Amygdala (tissue), 56 donors: ENCODE measurements at places on chromosomes 7 and 10.

GRCh38 chr7:116562529-116563121, 37.8 kb downstream of the CAV1 start:
- DNase-seq: no peak

DNA sequence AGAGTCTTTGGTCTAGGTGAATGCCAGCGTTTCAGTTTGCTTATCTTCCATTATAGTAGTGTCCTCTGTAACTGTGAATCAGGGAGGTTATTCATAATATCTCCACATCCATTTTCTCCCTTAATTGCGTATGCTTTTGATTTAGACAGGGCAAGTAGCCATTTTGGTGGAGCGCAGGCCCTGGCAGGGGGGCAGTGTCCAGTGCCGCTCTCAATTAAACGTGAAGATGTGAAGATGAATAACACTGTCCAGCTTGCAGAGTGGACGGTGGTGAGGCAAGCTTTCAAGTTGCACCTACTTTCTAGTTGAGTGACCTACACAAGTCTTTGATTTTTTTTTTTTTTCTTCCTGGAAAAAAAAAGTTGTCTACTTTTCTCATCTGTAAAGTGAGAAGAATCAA, 4.5 kb downstream of the TSPAN14 start:
- DNase-seq: no peak

DNA sequence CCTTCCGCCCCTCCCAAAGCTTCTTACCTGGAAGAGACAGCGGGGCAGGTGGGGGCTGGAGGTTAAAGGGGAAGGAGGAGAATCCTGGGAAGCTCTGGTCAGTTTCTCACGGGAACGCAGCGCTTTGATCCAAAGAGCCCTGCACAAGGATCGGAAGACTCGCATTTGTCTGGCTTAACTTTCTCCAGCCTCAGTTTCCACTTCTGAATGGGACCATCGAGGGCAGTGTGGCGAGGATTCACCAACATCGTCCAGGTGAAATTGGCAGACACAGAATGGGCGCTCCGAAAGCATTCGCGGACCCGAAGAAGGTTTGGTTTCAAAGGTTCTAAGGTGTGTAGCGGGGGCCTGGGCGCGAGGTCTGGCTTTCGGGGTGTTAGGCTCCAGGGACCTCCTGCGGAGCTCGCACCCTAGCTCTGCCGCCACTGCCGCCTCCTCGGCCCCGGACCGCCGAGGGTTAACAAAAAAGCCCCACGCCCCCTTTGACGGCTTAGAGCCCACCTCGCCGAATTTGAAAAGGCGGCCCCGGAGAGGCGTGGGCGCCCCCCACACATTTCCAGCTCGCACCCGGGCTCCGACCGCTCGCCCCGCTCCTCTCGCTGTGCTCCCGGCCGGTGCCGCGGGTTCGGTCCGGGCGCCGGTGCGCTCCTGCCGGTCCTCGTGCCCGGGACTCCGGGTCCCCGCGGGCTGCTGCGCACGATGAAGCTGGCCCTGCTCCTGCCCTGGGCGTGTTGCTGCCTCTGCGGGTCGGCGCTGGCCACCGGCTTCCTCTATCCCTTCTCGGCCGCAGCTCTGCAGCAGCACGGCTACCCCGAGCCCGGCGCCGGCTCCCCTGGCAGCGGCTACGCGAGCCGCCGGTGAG, at the start of gene COL26A1:
Gene COL26A1, plus strand, starts transcription at position 542 of the 862 bp plus-strand sequence. Its CDS starts 158 bp downstream, at position 700.
- DNase-seq: peak; percentile 2

- DNase-seq: no peak
Measured at GRCh38 chr7:66528652-66529051, 100.0 kb upstream of the KCTD7 start.

GRCh38 chr10:86357676-86358075, 8.9 kb downstream of the GRID1 start:
- no peak for DNase-seq

DNA sequence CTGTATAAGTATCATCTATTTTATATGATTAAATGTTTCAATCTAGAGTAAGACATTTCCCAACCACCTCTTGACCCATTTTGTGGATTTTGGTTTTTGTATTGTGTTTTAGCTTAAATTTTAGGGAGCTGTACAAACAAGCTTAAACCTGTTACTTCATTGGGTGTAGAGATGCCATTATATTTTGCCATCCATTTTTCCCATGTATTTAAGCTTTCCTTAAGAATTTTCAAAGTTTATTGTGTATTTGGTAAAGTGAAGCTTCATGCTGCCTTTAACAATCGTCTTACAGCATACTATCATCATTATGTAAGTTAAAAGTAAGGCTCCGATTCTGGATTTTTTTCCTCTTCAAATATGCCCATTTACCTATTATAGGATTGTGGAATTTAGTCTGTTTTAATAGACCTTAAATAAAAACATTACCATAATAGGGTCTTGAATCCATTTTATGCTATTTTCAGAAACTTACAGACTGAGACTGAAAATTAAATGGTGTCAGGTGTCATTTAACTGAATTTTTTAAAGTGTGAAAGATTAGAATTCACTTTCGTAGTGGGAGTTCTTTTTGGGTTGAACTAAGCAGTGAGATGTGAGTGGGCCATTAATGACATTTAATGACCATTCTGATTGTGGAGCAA, 2.2 kb downstream of the KMT2E start:
- DNase-seq: no peak

GRCh38 chr10:127834791-127835190, 58.0 kb downstream of the CLRN3 start:
- no peak for DNase-seq

GRCh38 chr7:77752016-77752415, 46.2 kb downstream of the TMEM60 start:
- no peak for DNase-seq

- DNase-seq: no peak
Measured at GRCh38 chr10:47294501-47294900, 5.5 kb upstream of the GDF10 start.

DNA sequence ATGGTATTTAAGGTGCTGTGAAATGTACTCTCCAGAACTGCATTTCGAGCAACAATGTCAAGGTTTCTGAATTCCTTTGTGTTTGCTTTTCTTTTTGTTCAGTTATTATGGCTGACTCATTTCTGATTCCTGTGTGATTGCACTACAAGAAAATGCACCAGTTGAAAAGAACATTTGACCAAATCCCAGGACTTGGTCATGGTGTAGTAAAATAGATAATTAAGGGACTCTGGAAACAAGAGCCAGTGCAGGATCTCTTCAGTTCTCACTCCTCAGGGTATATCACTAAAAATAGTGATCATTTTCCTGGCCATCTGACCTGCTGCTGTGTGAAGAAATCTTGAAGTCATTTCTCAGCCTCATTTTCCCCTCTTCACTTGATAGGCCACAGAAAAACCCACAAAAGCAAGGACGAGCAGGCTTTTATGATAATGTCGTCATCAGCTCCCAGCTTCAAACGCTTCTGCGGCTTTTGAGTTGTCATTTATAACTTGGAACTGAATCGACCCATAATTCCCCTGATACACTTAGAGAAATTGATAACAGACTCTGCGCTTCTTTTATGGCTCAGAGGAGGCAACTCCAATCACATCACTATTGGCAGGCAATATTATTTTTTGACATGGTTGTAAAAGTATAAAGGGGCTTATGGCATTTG, 274.7 kb downstream of the HDAC9 start:
- no peak for DNase-seq

DNA sequence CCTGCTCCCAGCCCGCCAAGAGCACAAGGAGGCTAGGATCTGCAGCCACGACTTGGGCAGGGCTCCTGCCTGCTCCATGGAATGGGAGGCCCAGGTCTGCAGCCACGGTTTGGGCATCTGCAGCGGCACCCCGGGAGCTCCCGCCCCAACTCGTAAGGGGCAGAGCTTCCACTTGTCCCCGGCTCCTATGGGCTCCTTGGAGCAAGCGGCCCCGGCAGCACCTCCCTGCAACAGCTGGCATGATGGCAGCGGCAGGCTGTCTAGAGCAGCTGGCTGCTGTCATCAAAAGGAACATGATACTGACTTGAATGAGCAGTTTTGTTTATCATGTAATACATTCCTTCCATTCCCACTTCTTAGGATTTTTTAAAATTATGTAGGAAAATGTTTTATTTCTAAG, 684.0 kb upstream of the FOXK1 start:
- no peak for DNase-seq

- DNase-seq: peak; percentile 0
Measured at GRCh38 chr7:81447351-81447952, 322.4 kb downstream of the HGF start.

DNA sequence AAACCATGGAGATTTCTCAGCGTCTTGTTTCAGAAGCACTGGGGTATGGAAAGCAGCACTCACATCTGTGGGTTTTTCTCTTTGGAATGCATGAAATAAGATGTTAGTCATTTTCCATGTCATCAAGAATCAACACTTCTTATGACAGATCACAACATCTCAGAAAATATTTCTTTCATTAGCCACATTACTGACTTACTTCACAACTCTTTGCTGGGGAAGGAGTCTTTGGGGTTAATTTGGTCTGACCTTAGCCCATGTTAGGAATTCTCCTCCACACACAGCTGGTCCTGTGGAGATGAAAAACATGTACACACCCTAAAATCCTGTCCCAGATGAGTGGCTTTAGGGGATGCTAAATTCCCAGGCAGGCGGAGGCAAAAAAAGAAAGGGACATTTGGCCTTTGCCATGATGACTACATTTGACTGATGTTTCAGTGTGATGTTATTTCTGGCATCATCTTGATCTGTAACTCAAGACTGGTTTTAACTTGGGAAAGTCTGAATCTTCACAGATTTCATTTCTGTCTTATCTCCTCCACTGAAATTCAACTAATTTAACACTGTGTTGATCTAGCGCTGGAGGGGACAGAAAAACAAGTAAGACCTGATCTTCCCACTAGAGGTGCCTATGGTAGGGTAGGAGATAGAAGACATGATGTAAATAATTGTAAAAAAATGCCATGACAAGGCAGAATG, 363.2 kb downstream of the PRPF18 start:
- no peak for DNase-seq

- no peak for DNase-seq
Measured at GRCh38 chr10:94334857-94335256, 27.9 kb downstream of the NOC3L start.

- DNase-seq: no peak
Measured at GRCh38 chr7:49037346-49038210, 113.2 kb downstream of the CDC14C start.

DNA sequence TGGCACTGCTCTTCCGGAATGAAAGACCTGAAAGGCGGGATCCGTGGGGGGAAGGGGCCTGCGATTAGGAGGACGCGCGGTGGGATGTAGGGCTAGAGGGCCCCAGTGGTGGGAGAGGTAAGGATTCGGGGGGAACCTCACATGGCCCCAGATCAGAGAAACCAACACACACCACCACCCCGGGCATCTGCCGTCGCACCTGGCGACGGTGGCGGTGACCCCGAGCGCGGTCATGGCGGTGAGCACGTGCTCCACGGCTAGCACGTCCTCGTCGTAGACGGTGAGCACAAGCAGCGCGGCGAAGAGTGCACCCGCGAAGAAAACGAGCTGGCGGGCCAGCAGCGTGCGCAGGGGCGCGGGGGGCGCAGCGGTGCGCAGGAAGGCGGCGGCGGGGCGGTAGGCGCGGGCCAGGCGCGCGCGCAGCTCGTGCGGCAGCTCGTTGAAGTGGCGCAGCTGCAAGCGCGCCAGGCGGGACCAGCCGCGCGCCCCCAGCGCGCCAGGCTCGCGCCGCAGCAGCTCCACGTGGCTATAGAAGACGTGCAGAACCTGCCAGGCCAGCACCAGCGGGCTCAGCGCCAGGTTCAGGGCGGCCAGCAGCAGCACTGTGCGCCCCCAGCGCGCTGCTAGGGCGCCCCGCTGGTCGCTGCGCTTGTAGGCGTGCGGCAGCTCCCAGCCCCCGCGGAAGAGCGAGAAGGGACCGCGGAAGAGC, 5.7 kb downstream of the ATG9B start:
- DNase-seq: no peak

- DNase-seq: no peak
Measured at GRCh38 chr7:95636140-95636940, 40.0 kb upstream of the PDK4 start.

- no peak for DNase-seq
Measured at GRCh38 chr7:74334030-74334429, 44.8 kb downstream of the CLIP2 start.

DNA sequence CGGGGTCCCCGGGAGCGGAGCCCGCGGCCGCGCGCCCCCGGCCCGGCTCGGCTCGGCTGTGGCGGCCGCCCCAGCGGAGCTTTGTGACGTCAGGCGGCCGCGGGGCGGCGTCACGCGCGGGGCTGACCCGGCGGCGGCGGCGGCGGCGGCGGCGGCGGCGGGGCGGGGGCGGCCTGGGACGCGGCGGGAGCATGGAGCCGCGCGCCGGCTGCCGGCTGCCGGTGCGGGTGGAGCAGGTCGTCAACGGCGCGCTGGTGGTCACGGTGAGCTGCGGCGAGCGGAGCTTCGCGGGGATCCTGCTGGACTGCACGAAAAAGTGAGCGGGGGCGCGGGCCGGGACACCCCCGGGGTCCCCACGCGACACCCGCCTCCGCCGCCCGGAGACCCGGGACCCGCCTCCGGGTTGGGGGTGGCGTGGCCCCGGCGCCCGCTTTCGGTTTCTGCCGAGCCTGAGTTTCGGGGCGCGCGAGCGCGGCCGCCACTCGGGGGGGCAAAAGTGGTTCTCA, at the start of gene PWWP2B:
Gene PWWP2B, plus strand, starts transcription at position 165 of the 506 bp plus-strand sequence. Its CDS starts 27 bp downstream, at position 192.
- no peak for DNase-seq

- no peak for DNase-seq
Measured at GRCh38 chr10:6069081-6069931, 7.1 kb upstream of the IL2RA start.

DNA sequence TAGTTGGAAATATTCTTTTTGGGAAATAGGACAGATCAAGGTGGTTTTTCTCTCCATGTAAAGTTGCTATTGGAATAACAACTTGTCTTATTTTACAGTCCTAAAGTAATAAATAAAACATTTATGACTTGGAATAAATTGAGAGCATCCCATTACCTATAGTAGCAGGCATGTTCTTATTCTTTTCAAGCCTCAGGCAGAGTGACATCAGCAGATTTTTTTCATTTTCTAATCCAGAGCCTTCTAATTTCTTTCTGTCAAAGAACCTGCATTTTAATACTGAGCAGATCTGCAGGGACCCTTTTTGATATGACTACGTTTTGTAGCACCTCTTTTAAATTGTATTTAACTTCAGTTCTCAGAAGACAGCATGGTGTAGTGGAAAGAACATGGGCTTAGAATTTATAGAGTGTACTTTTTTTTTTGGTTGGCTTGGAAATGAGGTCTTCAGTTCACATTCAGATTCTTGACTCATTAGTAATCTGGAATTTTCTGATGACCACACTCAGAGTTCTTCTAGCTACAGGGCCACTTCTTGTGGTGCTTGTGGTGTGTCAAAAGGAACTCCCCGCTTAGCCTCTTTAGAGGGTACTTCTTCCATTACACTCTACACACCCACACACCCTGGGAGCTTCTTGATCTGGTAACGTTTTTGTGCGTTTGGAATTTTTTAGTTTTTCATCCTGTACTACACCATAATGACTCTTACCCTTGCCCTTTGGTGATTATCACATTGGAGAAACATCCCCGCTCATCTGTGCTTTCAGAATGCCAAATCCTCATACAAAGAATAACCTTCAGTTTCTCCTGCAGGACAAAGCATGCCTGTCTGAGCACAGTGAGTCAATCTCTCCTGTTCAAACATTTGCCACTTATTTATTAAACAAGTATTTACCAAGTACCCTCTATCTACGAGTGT, 34.6 kb downstream of the AGK start:
- no peak for DNase-seq
